ENCODE measurements at places on chromosomes 4 and X.

DNA sequence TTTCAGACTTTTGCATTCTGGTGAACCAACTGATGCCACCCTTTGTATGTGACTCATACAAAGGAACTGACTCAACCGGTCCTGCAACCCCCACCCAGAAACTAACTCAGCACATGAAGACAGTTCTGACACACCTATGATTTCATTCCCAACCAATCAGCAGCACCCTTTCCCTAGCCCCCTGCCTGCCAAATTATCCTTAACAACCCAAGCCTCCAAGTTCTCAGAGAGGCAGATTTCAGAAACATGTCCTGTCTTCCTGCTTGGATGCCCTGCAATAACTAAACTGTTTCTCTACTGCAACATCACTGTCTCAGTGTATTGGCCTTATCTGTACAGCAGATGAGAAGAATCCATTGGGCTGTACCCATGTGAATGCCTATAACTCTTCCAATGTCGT lies 284.7 kb downstream of the CAMK2D start:
- DNase-seq: no peak

- no peak for DNase-seq
Observed at GRCh38 chr4:7190691-7191545, 1.4 kb upstream of the SORCS2 start.

DNA sequence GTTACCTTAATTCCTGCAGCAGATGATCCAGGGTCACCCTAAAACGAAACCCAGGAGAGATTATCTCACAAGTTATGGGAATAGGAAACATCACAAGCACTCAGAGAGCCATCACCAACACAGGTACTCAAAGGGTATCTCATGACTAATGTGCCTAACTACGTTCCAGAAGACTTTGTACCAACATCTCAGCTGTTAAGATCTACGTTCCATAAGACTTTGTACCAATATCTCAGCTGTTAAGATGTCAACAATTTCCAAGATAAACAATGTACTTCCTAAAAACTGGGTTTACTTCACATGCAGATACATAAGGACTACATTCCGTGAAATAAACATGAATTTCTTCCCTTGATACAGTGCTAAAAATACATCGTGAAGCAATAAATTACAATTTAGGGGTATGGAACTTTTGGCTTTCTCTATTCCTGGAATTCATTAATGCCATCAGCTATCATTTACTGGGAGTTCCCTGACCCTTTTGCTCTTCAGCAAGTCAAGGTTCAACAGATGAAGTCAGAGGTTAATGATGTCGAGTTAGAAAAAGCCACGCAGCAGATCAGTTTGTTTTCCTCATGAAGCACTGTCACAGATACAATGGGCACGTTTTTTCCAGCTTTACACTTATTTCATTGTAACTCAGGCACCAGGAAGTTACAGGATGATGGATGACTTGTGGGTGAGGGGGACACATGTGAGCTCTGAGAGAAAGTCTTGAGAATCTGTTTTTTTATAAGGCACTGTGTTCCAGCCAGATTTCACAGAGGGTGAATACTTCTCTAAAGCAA lies 127.0 kb upstream of the ETNPPL start:
- DNase-seq: no peak

GRCh38 chr4:19063662-19064061 lies 1042.1 kb upstream of the LCORL start:
- no peak for DNase-seq

DNA sequence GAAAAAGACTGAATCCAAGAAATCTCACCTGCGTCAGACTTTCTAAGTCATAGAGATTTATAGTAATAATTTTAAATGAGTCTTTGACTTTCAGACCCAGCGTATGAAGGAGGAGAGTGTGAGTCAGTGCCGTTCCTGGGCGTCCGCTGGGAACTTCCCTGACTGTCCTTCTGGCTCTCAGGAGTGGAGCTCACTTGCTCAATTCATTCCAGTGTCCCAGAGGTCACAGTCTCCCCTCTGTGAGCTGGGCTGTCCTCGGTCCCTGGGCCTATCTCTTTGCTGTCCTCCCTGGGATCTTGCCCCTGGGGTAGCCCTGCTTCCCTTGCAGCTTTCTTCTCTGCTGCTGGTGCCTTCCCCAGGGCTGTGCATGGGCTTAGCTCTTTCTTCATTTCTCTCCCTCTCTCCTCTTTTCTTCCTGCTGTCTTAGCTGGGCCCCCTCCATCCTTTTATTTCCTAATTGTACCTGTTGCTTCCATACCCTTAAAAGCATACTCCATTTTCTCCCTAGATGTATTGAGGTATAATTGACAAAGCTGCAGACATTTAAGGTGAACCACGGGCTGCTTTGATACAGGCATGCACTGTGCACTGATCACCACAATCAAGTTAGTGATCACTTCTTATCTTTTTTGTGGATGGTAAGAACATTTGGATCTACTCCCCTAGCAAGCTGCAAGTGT lies 11.6 kb downstream of the SORBS2 start:
- DNase-seq: no peak

- no peak for DNase-seq
Observed at GRCh38 chrX:103220511-103221323, 5.8 kb downstream of the BEX4 start.

DNA sequence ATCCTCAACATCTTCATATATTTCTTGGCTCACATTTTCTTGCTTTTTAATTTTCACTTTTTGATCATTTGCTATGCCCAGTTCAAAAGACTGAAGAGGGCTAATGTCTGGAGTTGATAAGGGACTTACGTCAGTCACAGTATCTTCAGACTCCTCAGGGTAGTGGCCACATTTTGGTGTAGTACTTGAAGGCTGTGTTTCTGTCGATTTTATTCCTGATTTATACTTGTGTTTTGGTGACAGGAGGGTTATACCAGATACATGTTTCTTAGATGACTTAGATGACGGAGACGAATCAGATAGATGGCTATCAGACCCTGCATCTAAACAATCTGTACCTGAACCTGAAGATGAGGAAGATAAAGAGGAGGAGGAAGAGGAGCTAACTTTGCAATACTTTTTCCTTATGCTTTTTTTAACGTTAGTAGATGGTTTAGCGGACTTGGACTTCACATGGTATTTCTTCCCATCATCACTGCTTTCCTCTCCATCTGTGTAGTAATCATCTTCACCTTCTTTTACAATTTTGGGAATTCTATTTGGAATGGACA lies 13.4 kb downstream of the CFAP97 start:
- no peak for DNase-seq

- DNase-seq: peak; percentile 10
Observed at GRCh38 chrX:69538321-69538876, 34.3 kb downstream of the NALF2 start.

DNA sequence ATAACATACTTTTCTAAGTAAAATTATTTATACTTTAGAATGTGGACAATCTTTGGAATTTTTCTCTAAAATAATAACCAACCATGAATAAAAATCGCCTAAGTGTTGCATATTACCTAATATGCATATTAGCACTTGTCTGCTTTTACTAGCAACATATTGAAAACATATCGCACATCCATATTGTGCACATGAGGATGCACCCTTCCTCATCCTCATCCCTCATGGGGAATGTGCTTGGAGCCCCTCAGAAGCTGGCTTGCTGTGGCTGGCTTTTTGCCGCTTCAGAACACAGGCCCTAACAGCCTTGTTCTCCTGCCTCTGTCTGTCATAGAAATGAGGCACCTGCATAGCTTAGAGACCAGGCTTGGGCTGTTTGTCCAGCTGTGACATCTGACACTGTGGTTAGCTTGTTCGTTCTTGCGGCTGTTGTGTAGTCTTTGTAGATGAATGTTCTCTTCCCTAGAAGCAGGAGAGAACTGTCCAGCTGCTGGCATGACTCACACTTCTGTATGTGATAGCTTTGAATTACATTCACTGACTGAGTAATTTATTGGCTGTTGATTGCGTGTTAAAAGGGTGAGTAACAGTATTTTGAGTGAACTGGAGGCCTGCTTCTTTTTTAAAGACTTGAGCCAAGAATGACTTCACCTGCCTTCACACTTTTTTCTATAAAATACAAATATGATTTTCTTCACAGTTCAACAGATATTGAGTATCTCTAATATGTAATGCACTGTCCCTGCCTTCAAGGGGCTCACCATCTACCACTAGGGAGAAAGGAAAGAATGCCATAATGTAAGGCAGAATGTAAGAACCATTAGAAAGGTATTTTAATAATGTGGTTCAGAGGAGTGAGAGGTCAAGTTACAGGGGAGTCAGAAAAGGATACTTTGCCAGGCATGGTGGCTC lies 81.9 kb downstream of the HMGB2 start:
- DNase-seq: peak; percentile 87

- DNase-seq: no peak
Observed at GRCh38 chr4:112007391-112007790, 137.9 kb upstream of the FAM241A start.

DNA sequence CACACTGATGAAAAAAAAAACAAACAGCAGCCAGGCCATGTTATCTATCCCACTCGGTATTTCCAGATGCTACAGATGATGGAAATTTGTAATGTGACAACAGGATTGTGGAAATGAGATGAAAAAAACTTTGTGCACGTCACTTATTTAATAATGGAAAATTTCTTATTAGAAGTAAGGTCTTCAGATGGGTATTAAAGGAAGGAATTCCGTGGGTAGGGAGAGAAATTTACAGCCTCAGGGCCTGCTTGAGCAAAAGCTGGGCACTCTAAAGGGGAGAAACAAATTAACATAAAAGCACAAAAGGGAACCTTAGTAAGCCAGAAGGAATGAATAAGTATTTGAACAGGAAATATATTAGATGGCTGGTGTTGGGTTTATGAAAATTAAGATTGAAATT lies 4.2 kb upstream of the PKD2 start:
- DNase-seq: no peak

DNA sequence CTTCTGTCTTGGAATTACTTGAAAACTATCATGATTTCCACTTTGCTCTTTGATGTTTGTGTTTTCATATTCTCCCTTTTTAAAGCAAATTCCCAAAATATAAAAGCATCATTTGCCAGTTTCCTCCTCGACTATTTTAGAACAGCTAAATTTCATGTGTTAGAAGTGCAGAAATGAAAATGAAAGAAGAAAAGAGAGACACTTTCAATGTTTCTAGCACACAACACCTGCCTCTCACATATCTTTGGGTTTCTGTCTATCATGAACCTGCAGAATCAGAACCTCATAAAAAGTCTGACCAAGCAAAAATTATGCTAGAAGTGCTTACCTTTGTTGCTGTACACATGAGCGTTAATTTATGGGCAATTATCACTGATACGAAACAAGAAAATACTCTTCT lies 1.9 kb upstream of the NEUROG2 start:
- no peak for DNase-seq

DNA sequence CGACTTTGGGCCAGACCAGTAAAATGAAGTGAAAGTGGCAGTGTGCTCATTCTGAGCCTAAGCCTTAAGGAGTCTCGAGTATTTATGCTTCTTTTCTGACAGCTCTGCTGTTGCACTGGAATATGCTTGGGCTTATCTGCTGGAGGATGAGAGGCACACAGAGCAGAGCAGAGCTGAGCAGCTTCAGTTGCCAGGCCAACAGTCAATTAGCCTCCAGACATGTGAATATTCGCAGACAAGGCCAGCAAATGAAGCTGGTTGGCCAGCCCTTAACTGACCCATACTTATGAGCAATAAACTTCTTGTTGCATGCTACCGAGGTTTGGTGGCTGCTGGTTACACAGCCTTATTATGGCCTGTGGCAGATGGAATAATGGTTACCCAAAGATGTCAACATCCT lies 203.0 kb upstream of the GEMIN8 start:
- no peak for DNase-seq

GRCh38 chr4:20359692-20360091 lies 108.0 kb downstream of the SLIT2 start:
- DNase-seq: no peak

DNA sequence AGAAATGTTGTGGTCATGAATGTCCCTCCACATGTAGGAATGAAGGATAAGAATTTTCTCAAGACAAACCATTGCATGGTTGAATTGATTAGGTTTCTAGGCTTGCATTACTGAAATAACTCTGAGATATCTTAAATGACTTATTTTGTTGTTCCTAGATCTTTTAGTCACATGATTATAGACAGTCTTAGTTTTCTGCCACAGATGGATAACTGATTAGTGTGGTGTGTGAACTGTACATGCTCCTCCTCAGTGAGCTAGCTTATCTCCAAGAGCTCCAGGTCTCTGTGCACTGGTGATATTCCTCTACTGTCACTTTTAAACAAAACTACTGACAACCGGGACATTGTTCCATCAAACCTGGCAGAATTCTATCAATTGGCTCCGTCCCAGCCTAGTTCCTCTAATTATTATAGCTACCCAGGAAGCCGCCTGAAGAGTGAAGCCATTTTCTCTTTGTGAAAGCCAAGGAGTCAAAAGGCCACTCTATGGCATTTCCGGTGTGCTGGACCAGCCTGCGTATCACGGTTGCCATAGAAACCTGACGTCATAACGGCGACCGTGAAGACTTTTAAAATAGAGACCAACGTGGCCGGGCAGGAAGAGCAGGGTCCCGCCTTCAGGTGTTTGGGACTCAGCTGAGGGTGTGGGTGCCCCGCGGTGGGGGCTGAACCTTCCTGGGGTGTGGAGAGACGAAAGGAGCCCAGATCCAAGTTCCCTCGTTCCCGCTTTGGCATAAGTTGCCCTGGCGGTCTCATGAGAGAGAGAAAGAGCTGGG lies 28.1 kb downstream of the BEX3 start:
- DNase-seq: peak; percentile 6

- DNase-seq: no peak
Observed at GRCh38 chr4:57113870-57114269, 3.7 kb upstream of the IGFBP7 start.

- no peak for DNase-seq
Observed at GRCh38 chrX:7240929-7241328, 93.0 kb upstream of the PUDP start.

- DNase-seq: no peak
Observed at GRCh38 chr4:87986508-87986907, 11.0 kb downstream of the SPP1 start.

DNA sequence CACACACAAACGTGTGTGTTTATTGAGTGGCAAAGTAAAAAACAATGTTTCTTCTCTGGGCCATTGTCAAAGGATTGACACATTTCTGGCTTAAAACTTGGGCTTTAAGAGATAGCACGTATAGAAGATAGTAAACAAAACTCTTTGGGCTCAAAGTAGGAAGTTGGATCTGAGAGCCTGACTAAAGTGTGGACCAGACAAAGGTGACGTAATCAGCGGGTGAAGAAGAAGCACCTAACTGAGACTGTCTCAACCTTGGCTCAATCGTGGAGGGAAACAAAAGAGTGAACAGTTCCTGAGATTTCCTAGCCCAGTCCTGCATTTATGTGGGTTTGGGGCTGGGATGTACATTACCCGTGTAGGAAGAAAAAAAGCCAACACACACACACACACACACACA lies 13.7 kb downstream of the PFKFB1 start:
- DNase-seq: no peak

Measured in NCI-H774 (cell line).